ENCODE measurements at places on chromosomes 7 and 10.
A peak's percentile ranks its signal among the peaks of the same experiment; 100 is the strongest.

DNA sequence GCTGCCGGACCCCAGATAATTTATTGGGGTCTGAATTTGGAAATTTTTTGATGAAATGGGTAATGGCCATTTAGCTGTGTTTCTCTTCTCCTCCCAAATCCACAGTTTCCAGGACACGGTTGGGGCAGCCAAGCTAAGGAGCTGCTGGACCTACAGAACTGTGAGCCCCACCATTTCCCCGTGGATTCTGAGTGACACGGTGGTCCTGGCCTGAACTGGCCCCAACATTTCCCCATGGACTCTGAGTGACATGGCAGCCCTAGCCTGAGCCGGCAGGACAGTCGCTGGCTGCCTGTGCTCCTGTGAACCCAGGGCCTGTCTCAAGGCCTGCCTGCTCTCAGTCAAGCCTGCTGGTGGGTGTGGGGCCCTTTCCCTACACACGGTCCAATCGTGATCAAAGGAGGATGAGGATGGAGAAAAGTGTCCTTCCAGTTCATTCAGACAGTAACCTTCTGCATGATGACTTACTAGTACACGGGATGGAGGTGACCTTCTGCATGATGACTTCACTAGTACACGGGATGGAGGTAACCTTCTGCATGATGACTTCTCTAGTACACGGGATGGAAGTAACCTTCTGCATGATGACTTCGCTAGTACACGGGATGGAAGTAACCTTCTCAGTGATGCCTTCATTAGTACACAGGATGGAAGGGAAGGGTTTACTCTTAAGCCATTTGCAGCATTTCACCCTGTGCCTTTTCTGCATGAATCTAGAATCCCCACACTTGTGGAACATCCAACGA, 359.9 kb downstream of the GLRX3 start:
- no peak for DNase-seq

- no peak for DNase-seq
Measured at GRCh38 chr10:11152801-11153200, 135.1 kb downstream of the CELF2 start.

GRCh38 chr10:73439605-73440312, 6.4 kb upstream of the MSS51 start:
- no peak for DNase-seq

DNA sequence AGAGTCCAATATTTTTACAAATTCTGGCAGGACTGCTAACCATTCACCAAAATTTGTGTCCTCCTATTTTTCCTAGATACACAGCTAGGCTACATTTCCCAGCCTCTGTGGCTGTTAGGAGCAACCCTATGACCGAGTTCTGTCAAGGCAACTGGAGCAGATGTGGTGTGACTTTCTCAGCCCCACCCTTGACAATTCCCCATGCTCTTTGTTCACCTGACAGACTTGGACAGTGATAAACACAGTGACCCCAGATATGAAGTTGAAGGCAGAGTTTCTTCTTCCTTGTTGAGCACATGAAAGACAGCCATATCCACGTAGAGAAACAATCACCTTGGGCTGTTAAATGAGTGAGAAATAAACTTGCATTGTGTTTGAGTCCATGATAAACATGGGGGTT, 1162.1 kb downstream of the SORCS3 start:
- DNase-seq: no peak

DNA sequence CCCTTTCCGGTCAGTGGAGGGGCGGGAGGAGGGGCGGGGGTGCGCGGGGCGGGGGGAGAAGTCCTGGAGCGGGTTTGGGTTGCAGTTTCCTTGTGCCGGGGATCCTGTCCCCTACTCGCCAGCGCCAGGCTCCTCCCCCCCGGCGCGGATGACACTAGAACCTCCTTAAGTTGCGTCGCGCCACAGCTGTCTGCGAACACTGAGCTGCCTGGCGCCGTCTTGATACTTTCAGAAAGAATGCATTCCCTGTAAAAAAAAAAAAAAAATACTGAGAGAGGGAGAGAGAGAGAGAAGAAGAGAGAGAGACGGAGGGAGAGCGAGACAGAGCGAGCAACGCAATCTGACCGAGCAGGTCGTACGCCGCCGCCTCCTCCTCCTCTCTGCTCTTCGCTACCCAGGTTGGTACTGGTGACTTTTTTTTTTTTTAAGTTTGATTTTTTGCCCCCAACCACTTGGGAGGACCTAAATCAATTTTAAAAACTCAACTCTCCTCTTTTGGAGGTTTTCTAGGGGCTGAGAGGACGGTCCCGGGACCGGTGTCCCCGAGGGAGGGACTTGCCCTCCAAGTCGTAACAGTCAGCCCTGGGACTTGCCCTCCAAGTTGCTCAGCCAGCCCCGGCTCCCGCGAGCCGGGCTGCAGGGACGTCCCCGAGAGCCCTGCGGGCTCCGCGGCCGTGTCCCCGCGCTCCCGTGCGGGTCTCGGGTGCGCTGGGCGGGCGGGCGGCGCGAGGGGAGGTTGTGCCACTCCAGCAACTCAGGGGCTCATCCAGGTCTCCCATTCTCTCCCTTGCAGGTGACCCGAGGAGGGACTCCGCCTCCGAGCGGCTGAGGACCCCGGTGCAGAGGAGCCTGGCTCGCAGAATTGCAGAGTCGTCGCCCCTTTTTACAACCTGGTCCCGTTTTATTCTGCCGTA, at the start of gene GATA3:
Gene GATA3, plus strand, starts transcription at position 195 of the 914 bp plus-strand sequence. CDS start 968 bp downstream, outside the sequence.
- DNase-seq: peak; percentile 60

- DNase-seq: no peak
Measured at GRCh38 chr7:9083837-9084236, 650.4 kb downstream of the NXPH1 start.

- no peak for DNase-seq
Measured at GRCh38 chr7:32952876-32953275, 4.4 kb upstream of the FKBP9 start.

- DNase-seq: peak; percentile 63
Measured at GRCh38 chr7:100632951-100633717, 8.2 kb downstream of the TFR2 start.

DNA sequence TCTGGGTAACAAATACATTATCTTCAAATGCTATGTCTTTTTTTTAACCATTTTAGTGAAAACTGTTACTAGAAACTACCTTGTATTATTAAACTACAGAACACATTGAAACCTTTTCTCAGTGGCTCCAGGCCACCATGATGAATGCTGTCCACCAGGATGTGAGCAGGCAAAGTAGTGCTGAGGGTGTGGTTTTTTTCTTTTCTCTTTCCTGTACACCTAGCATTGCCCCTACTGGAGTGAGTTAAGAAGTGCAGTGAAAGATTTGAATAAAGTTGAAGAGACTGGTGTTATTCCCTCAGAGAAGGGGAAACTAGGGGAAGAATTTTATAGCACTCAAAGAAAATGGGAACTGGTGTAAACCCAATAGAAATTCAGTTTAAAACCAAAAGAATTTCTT, 120.0 kb upstream of the SAMD8 start:
- peak; percentile 80 for DNase-seq

GRCh38 chr10:86177537-86178155, 188.9 kb downstream of the GRID1 start:
- no peak for DNase-seq

- no peak for DNase-seq
Measured at GRCh38 chr7:44852590-44852989, 4.7 kb upstream of the H2AZ2 start.

DNA sequence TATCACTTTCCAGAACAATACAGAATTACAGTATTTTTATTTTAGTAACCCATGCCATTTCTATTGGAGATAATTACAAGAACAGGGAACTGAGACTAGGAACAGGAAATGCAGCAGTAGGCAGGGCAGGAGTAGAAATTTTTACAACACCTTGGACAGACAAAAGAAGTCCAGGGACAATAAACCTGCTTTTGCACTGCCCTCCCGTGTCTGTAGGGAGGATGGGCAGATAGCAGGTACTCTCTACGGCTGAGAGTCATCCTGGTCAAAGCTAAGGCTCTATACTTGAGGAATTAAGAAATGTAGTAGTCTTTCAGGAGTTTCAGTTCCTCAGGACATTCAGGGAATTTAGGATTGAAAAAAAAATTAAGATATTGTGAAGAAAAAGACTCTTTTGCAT, 63.4 kb downstream of the VAX1 start:
- peak; percentile 24 for DNase-seq

GRCh38 chr10:50851884-50852671, 33.3 kb downstream of the A1CF start:
- DNase-seq: no peak

- no peak for DNase-seq
Measured at GRCh38 chr7:51543801-51544553, 227.4 kb upstream of the COBL start.

- no peak for DNase-seq
Measured at GRCh38 chr10:75367021-75367487, 34.5 kb downstream of the ZNF503 start.

- no peak for DNase-seq
Measured at GRCh38 chr7:80197627-80198026, 63.0 kb downstream of the GNAI1 start.
